ENCODE measurements at places on chromosomes 7 and 10. TPM values are rescaled to one million over a fixed set of nuclear protein-coding genes. Genes with fewer than 3 reads are reported as not detected.

Gene HOXA1
- 0.80 TPM for total RNA-seq

Gene UNCX
- not detected for total RNA-seq

Gene SDK1
- 18.2 TPM for total RNA-seq

Gene PCLO
- total RNA-seq = 20.9 TPM

Gene SEC61A2
- total RNA-seq = 10.2 TPM

DNA sequence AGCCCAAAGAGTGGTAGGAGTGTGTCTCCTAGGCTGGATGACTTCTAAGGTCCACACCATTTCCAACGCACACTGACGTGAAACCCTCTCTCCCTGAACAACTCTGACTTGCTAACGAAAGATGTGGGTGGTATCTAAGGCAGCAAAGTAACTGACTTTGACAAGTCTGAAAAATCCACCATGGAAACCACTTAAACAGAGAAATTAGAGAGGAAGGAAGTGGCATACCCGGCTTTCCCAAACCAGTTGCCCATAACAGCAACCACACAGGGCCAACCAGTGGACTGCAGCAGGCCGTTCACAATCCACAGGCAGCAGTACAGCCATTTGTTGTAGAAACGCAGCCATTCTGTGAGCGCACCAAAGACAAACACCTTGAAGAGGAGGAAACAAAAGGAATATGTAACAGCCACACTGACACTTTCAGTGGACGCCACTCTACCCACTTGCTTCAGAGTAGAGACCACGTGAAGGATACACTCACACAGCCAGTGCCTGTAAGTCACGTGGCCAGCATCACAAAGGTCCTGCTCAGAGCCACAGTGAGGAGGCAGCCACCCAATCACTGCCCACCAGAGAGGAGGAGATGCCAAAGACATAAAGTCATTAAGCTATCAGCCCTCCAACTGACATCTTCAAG is 39.8 kb downstream of the SLC37A3 start:
- no peak overlapping the region for H3K27ac ChIP-seq
- H3K4me3 ChIP-seq = no peak overlapping the region
- no peaks in the 10 kb centered on the region for H3K27me3 ChIP-seq
- no peaks in the 10 kb centered on the region for H3K36me3 ChIP-seq

Gene PROSER2
- 2.9 TPM for total RNA-seq

DNA sequence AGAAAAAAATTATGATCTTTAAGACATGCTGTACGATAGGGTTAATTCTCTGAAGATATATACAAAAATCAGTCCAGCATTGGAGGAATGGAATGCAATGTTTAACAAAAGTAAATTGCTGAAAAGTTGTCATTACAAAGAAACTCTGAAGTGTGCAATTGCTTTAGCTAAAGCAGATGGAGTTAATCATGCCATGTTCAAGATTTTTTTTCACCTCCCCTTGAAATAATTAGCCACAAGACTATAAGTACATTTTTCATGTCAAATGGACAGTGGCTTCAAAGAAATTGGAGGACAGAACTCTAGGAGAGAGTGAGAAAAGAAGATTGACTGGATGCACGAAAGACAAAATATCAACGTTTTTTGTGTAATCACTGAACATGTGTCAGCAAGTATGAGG is 63.1 kb upstream of the MEOX2 start:
- no peak overlapping the region for H3K27ac ChIP-seq
- H3K4me1 ChIP-seq = no peaks in the 10 kb centered on the region
- no peaks in the 10 kb centered on the region for H3K27me3 ChIP-seq
- DNase-seq = no peak
- no peak overlapping the region for H3K4me3 ChIP-seq

GRCh38 chr7:90225181-90225580 is 13.6 kb downstream of the STEAP2 start:
- DNase-seq = no peak
- H3K27me3 ChIP-seq = no peaks in the 10 kb centered on the region
- no peaks in the 10 kb centered on the region for H3K36me3 ChIP-seq
- H3K4me3 ChIP-seq = no peak overlapping the region
- no peak overlapping the region for H3K27ac ChIP-seq

- H3K27me3 ChIP-seq = no peaks in the 10 kb centered on the region
- peaks cover 7% of the 10 kb centered on the region for H3K36me3 ChIP-seq
- H3K4me1 ChIP-seq = no peaks in the 10 kb centered on the region
- no peak for DNase-seq
Observed at GRCh38 chr10:28593811-28594210, 60.9 kb downstream of the WAC start.

DNA sequence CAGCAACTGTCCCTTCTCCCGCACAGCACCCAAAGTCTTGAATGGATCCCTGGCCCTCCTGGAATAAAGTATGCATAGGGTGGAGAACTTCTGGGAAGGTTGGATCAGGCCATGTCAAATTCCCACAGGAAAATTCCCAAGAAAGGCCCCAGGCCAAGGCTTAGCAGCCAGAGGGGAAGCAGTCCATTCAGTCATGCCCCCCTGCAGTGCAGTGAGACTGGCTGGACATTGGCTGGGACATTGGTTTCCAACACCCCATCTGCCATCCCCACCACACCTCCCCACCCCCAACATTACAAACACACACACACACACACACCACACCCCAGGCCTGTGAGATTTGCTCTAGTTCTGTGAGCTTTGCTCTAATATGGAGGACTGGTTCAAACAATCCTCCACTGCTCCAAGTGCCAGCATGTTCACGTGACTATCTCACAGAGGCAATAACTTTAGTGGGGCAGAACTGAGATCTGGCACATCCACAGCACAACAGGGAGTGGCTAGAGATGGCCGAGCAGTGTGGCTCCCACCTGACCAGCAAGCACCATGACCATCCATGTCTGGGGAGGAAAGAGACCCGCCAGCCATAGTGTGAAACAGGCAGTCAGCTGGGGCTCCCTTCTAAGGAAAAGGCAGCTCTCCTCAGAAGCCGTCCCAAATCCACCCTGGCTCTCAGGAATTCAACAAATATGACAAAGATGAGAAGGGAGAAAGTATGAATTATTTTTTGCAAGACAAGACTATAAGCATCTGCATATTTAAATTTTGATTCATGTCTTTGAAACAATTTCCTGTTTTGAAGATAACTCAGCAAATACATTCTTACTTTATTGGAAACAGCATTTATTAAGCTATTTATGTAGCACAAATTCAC is 6.7 kb upstream of the FAM170B start:
- H3K4me3 ChIP-seq = no peak overlapping the region
- H3K4me1 ChIP-seq = no peaks in the 10 kb centered on the region
- peak overlapping the region; percentile 84 for H3K27ac ChIP-seq
- no peaks in the 10 kb centered on the region for H3K36me3 ChIP-seq

DNA sequence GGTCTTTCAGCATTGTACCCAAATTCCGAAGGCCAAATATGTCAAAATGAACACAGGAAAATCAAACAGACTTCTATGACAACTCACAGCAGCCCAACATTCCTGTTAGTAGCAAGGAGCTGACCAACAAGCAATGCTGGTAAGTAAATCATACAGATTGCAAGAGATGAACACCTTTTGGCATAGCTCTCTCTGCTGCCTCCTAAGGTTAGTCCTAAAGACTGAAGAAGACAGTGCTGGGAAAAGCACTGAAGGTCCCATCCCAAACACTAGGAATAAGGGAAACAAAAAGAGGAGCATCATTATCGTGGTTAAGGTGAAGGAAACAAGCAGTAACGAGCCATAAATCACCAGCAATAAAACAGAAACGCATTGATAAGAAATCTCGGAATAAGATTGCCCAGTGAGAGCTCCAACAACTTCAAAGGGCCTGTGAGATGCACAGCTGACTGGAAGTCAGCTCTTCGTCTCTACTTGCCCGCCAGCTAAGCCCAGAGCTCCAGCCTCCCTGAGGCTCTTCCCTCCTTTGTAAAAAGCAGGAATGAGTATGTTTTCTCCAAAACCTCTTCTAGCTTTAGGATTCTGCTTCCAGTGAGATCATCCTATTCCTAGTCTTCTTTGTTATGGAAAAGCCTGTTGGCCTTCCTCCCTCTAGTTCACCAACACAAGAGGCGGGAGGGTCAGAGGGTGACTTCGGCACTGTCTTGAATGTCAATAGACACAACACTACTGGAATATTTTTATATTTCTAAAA is 15.3 kb downstream of the NUDT5 start:
- DNase-seq = no peak
- peaks cover 6% of the 10 kb centered on the region for H3K36me3 ChIP-seq
- no peaks in the 10 kb centered on the region for H3K4me1 ChIP-seq
- no peaks in the 10 kb centered on the region for H3K27me3 ChIP-seq
- H3K4me3 ChIP-seq = no peak overlapping the region
- H3K27ac ChIP-seq = no peak overlapping the region

Gene EGFR
- total RNA-seq = 164 TPM

Gene HHEX
- 5.6 TPM for total RNA-seq

Gene CACNA2D1
- total RNA-seq = 79.4 TPM

Gene RADIL
- 8.5 TPM for total RNA-seq

All from breast epithelium (tissue), 4 donors.